Stimulated activated CD4-positive, alpha-beta T cell treated with anti-CD3 and anti-CD28 coated beads, Interleukin-1b, Interleukin-23, amount 100 ng/mL, for 1 hour (primary cell): ENCODE measurements at places on chromosomes 3 and 15.

GRCh38 chr15:95957861-95958260 is 372.6 kb upstream of the NR2F2 start:
- DNase-seq, result no peak

GRCh38 chr3:16199769-16200168 is 25.3 kb downstream of the GALNT15 start:
- no peak for DNase-seq

DNA sequence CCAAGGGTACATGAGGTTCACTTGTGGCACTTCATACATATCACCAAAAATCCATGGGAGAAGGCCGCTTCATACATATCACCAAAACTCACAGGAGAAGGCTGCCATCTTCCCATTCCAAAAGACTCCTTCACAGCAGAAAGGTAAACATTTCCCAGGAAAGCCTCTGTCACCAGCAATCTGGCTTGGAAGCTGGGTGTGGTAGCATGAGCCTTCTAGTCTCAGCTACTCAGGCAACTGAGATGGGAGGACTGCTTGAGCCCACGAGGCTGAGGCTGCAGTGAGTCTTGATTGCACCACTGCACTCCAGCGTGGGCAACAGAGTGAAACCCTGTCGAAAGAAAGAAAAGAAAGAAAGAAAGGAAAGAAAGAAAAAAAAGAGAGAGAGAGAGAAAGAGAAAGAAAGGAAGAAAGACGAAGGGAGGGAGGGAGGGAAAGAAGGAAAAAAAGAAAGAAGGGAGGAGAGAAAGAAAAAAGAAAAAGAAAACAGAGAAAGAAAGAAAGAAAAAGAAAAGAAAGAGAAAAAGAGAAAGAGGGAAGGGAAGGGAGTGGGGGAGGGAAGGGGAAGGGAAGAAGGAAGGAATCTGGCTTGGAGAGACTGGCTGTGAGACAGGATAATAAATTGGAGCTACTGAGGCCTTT is 7.2 kb downstream of the LRIG1 start:
- no peak for DNase-seq

DNA sequence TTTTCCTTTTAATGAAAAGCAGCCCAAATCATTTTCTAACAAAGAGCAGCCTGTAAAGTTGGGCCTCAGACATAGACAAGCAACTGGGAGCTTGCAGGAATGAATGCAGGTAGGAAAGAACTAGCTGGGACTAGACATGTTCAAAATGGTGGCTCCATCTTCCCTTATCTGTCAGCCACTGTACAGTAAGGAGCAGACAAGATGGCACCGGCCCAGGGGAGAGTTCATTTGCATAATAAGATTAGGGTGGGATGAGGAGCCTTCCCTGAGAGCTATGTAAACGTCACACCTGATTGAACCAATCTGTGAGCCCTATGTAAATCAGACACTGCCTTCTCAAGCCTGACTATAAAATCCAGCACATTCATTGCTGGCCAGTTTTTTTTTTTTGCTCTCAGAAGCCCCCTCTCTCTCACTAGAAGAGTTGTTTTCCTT is 59.7 kb upstream of the GK5 start:
- no peak for DNase-seq

DNA sequence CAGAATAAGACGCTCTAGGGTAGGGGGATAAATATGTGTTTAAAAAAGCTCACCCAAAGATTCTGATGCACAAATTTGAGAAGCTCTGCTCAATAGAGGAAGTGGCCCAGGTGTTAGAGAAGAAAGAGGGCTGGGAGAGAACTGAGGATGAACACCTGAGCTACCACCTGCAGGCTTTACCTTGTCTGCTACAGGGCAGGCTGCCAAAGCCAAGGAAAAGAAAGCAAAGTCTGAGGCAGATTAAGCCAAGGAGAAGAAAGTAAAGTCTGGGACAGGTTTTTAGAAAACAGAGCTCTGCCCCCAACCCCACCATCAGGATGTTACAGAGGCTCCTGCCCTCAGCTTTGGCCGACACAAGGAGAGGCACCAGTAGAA is 92.9 kb downstream of the THRB start:
- DNase-seq, result no peak

GRCh38 chr15:80789296-80789695 is 10.1 kb downstream of the CEMIP start:
- no peak for DNase-seq

GRCh38 chr15:43893956-43894355 is 67.2 kb downstream of the WDR76 start:
- DNase-seq, result no peak

DNA sequence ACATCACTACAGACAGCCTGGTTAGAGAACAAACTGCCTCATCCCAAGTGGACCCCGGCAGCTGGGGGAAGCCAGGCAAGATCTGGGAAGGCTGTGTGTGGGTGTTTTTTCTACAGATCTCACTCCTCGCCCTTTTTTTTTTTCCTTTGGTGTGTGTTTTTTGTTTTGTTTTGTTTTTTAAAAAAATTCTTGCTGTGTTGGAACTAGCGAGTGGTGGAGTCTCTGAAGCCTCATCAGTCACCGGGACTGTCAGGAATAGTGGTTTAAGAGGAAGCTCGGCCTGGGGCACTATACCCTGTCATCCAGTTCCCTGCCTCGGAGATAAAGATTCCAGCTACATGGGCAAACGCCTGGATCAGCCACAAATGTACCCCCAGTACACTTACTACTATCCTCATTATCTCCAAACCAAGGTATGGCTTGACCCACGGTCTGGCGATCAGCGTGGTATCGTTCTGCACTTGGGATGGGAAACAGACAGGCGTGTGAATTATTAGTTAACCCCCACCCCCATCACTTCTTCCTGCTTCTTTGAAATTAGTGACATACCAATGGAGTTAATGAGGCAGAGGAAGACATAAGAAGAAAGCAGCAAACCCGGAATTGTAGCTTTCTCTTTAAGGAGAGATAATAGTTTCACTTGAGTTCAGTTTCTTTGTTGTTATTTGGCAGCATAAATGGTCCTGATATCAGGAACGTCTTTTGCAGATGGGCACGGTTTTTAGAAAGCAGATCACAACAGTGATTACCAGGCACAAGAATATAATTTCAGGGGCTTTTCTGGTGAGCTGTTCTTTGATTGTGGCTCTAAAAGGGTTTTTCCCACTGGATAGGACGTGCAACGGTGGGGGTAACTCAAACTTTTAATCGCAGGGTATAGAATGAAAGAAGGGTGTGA is 722 bp downstream of the RBMS3 start:
- no peak for DNase-seq

GRCh38 chr15:78368651-78369050 is 28.5 kb downstream of the CRABP1 start:
- DNase-seq, result no peak

DNA sequence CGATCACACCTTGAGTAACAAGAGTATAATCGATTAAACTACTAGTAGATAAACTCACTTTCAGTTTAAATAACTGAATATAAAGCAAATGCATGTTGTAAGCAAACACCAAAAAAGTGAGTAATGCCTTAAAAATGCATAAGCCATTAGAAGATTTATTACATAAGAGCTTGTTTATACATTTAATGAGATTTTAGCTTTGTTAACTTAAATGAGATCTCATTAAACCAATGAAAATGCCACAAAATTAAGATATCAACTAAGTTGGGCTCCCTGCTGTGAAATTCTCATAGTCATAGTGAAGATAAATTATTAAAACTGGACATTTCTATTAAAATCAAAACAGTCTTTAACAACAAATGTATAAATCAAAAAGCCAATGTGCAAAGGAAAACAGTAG is 701.2 kb downstream of the NLGN1 start:
- no peak for DNase-seq

DNA sequence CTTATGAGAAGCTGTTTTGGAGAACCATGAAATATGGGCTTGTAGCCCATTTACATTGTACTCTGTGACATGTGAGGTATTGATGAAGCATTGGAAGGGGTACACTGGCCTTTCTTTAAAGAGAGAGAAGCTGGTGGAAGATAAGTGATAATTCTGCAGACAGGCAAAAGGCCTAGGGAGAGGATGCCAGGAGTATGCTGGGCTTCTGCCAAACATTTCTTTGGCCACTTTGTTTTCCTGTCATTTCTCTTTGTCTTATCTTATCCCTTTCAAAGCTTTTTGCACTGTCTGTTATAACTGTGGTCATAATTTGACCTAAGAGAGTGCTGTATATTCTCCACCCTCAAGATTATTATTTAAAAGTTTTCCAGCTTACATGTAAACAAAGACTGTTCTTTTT is 109.6 kb upstream of the SEMA6D start:
- DNase-seq, result no peak

GRCh38 chr3:186536883-186537844 is 7.0 kb downstream of the CRYGS start:
- DNase-seq, result no peak

DNA sequence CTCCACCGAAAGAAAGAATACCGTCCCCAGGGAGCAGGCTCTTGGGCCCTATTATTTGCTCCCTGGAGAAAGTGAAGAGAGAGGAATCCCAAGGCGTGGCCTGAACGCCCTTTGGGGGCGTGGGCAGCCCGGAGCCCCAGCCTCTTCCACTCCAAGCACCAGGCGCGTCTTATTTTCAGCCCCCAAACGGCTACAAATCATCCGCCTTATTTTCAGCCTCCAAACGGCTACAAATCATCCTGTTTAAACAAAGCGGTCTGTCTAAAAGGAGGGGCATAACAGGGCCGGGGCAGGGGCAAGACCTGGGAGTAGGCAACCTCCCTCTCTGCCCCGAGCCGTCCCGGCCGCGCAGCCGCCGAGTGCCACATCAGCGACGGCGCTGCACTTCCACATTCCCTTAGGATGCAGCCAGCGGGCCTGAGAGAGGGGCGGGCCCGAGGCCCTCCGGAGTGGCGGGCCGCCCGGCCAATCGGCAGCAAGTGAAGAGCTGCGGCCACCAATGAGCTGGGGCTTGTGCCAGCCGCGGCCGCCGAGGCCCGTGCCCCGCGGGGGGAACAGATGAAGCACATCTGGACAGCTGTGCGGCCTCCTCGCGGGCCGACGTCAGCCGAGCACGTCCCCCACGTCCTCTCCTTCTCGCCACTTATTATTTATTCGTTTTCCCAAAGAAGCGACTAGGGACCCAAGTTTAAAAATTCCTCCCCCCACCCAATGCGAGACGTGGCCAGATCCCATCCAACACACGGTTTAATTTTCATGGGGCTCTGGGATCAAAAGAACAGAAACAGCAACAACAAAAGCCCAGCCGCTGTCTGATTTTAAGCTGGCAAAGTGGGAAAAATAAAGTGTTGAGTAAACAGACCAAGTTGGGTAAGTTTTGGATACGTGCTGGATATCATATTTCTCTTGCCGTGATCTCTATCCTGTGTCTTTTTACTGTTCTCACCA is at the start of gene TMEM45A:
Gene TMEM45A, plus strand, starts transcription at position 561 of the 948 bp plus-strand sequence. CDS start 62,593 bp downstream, outside the sequence.
- peak; percentile 4 for DNase-seq

- DNase-seq, result no peak
Measured at GRCh38 chr3:100226712-100227429, 33.9 kb upstream of the TBC1D23 start.

- DNase-seq, result no peak
Measured at GRCh38 chr3:197454014-197454413, 101.8 kb downstream of the BDH1 start.

- DNase-seq, result no peak
Measured at GRCh38 chr3:149590691-149591441, 67.0 kb downstream of the WWTR1 start.

GRCh38 chr3:50270422-50271224 is 1.7 kb downstream of the SEMA3B start:
- no peak for DNase-seq

DNA sequence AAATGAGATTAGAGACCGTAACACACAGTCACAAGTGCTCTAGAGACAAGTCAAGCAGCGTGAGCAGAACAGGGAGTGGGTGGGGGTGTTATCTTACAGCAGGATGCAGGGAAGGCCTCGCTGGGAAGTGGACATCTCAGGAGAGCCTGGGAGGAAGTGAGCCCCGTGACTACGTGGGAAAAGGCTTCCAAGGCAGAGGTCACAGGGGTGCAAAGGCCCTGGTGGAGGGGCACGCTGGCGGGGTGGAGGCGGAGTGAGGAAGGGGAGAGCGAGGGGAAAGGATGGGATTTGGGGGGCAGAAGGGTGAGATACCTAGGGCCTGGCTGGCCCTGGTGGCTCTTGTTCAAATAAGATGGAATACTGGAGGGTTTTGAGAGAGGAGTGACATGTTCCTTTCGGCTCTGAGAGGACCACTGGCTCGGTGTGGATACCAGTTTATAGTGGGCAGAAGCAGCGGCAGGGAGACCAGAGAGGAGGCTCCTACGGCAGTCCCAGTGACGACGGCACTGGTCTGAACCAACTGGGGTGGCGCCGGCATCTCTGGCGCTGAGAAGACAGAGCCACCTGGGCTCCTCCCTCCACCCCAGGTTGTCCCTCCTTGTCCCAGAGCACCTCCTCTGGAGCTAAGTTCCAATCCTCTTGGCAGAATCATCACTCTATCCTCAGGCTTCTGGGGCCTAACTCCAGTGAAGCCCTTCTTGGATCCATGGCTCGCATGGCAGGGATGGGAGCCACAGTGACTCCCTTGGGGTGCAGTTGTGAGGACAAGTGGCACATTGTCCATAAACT is 266.2 kb upstream of the LYSMD4 start:
- DNase-seq, result no peak

DNA sequence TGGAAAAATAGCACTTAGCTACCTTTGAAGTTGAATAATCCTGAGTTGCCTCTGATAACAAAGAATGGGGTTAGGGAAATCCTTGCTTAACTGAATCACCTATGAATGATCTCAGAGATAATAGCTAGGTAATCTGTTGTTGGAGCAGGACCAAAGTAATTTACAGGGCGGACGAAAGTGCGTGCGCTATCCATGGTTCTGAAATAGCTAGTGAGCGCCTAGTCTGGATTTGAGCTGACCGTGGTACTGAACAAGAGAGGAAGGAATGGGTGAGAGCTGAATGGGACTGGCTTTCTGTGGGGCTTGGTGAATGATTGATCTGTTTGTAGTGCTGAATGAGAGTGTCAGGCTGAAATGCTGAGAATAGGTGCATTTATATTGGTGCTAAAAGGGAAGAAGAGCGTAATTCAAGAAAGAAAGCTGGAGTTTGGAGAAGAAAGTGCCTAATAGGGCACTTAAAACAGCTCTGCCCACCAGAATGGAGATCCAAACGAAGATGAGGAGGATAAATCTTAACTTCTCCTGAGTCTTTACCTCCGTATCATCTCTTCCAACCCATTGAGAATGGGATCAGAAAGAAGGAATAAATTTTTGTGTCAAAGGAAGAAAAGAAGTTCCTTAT is 10.1 kb downstream of the SCN10A start:
- no peak for DNase-seq

GRCh38 chr3:55792009-55792408 is 304.9 kb upstream of the WNT5A start:
- DNase-seq, result no peak

DNA sequence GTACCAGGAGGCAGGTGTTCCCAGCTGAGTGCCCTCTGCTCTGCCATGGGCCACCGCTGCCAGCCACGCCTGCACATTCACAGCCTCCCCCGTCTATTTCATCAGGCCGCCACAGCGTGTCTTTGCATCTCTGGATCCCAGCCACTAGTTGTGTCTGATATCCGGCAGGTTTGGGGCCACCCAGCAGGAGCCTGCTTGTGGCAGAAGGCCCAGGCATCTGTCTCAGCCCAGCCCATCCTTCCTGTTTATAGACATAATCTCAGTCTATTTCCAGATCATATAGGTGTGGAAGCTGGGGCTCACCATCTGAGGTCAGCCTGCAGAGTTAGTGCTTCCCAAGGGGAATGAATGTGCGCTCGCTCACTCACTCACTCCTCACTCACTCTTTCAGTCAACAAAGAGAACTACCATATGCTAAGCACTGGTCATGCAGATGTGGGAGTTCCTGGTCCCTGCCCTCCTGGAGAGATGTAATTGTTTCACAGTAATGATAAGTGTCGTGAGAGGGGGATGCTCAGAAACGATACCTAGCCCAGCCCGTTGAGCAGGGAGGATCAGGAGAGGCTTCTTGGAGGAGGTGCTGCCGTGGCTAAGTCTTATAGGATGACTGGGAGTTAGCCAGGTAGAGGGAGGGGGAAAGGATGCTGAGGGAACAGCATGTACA is 60.6 kb downstream of the FGD5 start:
- DNase-seq, result no peak

GRCh38 chr3:60393946-60394345 is 857.3 kb downstream of the FHIT start:
- DNase-seq, result no peak
